NCI-H2081 (cell line): ENCODE measurements at places on chromosomes 1 and 21.
A peak's percentile ranks its signal among the peaks of the same experiment; 100 is the strongest.

- no peak for DNase-seq
Measured at GRCh38 chr1:216898801-216899200, 175.6 kb upstream of the ESRRG start.

GRCh38 chr1:212285685-212286555 is 710 bp downstream of the PPP2R5A start:
- DNase-seq, result peak; percentile 60

DNA sequence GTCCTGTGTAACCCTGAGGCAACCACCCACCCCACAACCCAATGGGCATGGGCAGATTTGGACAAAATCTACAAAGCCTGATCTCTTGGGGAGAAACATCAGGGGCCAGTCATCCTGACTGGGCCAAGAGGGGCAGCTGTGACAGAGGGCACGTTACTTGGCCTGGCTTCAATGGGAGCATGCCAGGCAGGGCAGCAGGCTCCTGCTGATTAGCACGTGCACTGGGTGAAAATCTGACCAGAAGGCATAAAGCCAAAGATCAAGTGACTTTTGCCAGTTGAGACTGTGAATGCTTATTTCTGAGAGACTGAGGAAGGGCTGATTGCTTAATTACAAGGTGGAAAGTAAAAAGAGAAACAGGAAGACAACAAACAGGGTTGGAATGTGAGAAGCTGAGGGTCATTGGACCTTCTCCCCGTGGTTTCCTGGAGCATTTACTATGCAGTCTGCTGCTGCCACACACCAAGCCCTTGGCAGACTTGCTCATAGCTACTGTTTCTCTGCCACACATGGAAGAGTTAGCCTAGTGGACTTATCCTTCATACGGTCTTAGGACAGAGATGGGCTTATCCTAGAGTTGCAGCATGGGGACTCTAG is 39.8 kb upstream of the TNR start:
- DNase-seq, result no peak

GRCh38 chr1:81254560-81254959 is 546.2 kb upstream of the ADGRL2 start:
- DNase-seq, result no peak

GRCh38 chr1:56417646-56418045 is 161.7 kb downstream of the PLPP3 start:
- DNase-seq, result no peak
